NCI-H774 (cell line): ENCODE measurements at places on chromosomes 11 and 22.

GRCh38 chr22:50305393-50305922 is 2.0 kb downstream of the PLXNB2 start:
- DNase-seq: no peak

DNA sequence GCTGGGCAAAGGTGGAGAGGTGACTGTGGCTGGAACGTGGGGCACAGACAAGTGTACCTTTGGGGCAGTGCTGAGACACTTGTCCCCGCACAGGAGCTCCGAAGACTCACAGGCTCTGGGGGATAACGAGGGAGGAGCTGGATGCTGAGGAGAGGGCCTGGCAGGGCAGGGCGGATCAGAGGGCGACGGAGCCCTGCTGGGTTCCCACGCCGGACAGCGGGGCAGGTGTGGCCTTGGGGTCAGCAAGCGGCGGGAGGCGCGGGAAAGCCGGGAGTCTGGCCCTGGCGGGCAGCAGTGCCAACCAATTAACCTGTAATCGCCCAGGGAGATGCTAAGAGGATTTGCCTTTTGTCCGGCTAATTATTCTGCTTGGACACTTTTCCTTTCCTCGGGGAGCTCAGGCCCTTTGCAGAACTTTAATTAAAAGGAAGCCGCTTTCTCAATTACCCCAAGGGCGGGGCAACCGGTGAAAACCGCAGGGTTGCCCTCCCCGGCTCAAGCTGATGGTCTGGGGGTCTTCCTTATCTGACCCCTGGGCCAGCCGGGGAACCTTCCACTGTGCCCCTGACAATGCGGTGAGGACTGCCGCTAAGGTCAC is 71.5 kb downstream of the WNT7B start:
- DNase-seq: no peak

- no peak for DNase-seq
These were observed 222.5 kb downstream of the MN1 start for GRCh38 chr22:27578937-27579617.

- no peak for DNase-seq
These were observed 36.5 kb downstream of the TSPAN18 start for GRCh38 chr11:44763121-44763820.
